ENCODE measurements at places on chromosomes 3 and 15. TPM values are rescaled to one million over a fixed set of nuclear protein-coding genes. Genes with fewer than 3 reads are reported as not detected.

RTP3 gene
- total RNA-seq: not detected

CA12 gene
- total RNA-seq: 195 TPM

PRR20G gene
- total RNA-seq: not detected

MTFMT gene
- total RNA-seq: 27.9 TPM

SERPINI1 gene
- total RNA-seq: 2.9 TPM

HYAL1 gene
- total RNA-seq: 0.96 TPM

IL17RE gene
- total RNA-seq: 0.56 TPM

DNAH1 gene
- 2.0 TPM for total RNA-seq

GAP43 gene
- total RNA-seq: 0.56 TPM

IL17RB gene
- under 0.01 TPM for total RNA-seq

CTXN2 gene
- total RNA-seq: not detected

ATP10A gene
- 13.0 TPM for total RNA-seq
